ENCODE measurements at places on chromosomes 3 and 15. TPM values are rescaled to one million over a fixed set of nuclear protein-coding genes. Genes with fewer than 3 reads are reported as not detected.

The IL17RD gene
- polyA plus RNA-seq = not detected

The ABI3BP gene
- not detected for polyA plus RNA-seq

The TMEM207 gene
- polyA plus RNA-seq = not detected

The PRR20G gene
- not detected for polyA plus RNA-seq

The MST1R gene
- polyA plus RNA-seq = 0.38 TPM

The ANKUB1 gene
- not detected for polyA plus RNA-seq

- DNase-seq = no peak
These were observed 102.9 kb upstream of the CGNL1 start for GRCh38 chr15:57273402-57273801.

GRCh38 chr15:90000186-90001001, 730 bp upstream of the ZNF710 start:
- DNase-seq = no peak

DNA sequence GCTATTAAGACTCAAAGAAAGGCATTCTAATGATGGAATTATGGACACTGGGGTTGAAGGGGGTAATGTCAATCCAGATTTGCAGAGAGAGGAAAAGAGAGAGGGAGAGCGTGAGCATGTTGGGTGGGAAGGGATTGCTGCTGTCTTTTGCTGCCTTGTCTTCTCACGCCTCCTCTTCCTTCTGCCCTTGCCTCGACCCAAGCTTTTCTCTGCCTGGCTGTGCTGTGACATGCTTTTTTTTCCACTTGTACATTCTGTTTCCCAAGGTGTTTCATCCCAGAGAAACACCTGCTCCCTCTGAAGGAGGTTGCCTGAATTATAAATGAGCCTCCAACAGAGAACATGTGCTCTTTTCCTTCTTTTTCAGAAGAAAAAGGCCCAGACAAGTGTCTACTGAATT, 80.3 kb downstream of the BDH1 start:
- no peak for DNase-seq

GRCh38 chr3:47868306-47868705, 65.4 kb downstream of the DHX30 start:
- DNase-seq = no peak
